ENCODE measurements at places on chromosomes 1 and 21.

DNA sequence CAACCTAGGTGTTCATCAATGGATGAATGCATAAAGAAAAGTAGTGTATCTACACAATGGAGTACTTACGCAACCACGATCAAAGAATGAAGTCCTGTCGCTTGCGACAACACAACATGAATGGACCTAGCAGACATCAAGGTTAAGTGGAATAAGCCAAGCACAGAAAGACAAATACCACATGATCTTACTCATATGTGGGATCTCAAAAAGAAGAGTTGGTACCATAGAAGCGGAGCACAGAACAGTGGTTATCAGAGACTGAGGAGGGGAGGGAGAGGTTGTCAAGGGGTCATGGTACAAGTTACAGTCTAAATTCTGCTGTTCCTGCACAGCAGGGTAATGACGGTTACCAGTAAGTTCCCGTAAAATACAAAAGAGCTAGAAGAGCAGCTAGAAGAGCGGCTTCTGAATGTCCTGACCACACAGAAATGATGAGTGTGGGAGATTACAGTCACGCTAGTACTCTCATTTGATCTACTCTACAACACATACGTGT lies 36.7 kb downstream of the NPHP4 start:
- peak; percentile 41 for DNase-seq

DNA sequence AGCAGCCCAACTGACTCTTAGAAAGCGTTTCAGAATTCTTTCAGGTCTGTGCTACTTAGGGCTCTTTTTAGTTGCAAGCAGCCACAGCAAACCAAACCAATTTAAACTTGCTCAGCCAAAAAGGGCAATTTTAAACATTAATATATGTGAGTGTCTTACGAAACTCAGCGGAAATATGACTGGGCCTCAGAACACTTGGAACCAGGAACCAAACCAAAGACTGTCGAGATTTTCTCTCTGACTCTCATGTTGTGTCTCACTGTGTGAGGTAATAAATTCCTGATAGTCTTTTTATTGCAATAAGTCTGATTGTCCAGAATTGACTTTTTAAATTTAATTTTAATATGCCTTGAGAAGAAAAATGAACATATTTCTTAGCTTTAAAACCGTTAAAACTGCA lies 122.3 kb downstream of the SYF2 start:
- no peak for DNase-seq

DNA sequence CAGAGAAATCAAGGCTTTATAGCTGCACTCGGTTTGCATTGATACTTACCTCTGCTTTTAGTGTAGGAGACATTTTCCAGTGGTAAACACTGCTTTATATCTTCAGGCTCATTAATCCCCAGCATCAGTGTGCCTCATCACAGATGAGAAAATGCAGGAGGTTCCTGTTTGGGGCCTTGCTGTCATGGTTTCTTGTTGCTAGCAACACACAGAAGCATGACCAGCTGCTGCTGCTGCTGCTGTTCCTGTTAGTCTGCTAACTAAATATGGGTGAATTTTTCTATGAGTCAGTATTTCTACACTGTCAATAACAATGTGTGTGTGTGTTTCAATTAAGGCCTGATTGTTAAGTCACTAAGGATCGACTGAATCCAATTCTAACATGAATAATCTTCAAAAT lies 85.8 kb upstream of the RGS1 start:
- DNase-seq = no peak

GRCh38 chr1:19028110-19028509 lies 71.6 kb upstream of the IFFO2 start:
- DNase-seq = peak; percentile 57

- no peak for DNase-seq
These were observed 100.2 kb upstream of the GNG4 start for GRCh38 chr1:235749755-235750300.

GRCh38 chr1:121525355-121525754 lies 340.6 kb downstream of the SRGAP2C start:
- DNase-seq = no peak
